Progenitor cell of endocrine pancreas (in vitro differentiated cells): ENCODE measurements at places on chromosomes 2 and 18.

- DNase-seq: no peak
Measured at GRCh38 chr2:144320491-144320890, 199.4 kb downstream of the ZEB2 start.

- DNase-seq: no peak
Measured at GRCh38 chr2:110874453-110875383, 142.3 kb downstream of the ACOXL start.

DNA sequence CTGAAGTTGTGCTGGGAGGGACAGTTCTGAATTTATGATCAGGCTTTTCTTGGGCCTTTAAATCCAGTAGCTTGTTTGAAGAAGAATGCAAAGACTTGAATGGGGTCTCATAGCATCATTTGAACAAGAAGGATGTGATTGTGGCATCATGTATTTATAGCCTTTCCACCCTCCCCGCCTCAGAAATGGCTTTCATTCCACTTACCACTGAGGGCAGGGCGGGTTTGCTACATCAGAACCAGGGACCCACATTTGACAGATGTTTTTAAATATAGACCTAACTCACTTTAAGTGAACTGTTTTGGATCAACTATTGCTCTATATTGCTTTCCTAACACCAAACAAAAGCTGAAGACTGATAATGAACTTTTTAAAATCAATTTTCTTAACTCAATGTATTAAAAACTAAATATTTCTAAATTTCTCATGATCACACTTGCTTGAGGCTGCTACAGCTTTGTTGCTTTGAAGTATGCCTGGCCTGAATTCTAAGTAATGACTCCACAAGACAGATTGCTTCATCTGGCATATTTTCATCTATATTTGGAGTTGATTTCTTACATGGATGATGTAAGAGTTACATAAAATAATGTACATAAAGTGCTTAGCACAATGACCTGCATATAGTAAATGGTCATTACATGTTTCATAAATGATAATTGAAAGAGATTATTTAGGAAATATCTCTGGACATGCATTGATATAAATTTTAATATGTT, 1552.9 kb upstream of the SLC39A10 start:
- DNase-seq: no peak

DNA sequence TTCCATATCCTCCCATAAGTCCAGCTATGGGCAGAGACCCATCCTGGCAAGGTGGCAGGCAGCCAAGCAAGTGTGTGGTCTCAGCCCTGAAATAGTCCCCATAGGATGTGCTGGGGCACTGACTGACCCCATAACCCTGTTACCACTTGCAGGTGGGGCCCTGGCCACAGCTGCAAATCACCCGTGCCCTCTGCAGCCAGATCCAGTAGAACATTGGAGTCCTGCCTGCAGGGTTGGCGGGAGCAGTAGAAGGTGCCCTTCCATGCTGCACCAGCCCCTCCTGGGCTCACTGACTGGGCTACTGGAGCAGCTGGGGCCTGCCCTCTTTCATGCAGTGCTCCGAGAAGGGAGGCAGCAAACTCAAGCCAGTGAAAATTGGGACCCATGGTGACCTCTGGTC, 112.6 kb upstream of the MCFD2 start:
- no peak for DNase-seq

DNA sequence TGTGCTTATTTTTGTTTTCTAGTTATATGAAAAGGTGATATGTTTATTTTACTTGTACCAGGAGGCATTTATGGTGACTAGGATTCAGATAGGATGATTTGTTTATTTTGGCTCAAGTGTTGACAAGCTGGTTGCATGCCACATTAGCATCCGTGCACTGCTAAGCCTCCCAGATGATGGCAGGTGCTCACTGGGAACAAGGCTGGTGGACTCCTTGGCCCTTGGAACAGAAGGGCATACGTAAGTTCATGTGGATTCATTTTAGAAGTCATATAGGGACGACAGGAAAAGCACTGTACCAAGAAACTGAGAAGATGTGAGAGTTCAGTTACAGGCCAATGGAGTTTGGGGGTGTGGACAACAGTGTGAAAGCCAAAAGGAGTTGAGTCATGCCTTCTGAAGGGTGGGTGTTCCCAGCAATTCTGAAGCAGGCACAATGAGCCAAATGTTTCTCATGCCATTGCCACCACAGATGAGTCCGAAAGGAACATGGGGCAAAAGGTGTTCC, 166.2 kb downstream of the PHLPP1 start:
- no peak for DNase-seq

DNA sequence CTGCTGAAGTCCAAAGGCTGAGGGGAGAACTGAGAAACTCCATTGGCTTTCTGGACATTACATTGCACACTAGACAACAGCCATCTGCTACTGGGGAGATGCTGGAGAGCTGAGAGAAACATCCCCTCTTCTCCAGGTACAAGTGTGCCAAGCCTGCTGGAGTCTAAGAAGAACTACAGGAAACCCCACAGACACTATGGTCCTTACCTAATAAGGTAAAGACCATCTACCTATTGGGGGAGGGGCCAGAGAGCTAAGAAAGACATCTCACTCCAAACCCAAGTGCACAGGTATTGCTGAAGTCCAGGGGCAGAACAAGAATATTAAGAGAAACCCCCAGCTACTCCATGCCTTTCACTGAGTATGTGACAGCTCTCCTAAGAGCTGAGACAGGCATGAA, 338.7 kb upstream of the NCKAP5 start:
- no peak for DNase-seq

DNA sequence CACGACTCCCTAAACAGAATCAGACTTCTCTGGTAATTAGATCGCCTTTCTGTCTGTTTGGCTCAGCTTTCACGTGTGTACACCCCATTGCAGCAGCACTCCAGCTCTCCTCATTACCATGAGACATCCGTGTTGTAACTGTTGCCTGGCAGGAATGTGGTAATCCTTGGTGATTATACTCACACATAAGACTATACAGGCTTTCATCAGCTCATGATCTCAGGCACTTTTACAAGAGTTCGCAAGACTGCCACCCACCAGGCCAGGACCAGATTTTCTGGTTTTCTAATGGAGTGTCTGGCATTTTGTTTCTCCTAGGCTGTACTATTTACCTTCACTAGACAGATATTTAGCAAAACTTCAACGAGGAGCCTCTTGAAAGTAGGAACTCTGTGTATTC, 50.2 kb downstream of the ACVR1 start:
- no peak for DNase-seq

DNA sequence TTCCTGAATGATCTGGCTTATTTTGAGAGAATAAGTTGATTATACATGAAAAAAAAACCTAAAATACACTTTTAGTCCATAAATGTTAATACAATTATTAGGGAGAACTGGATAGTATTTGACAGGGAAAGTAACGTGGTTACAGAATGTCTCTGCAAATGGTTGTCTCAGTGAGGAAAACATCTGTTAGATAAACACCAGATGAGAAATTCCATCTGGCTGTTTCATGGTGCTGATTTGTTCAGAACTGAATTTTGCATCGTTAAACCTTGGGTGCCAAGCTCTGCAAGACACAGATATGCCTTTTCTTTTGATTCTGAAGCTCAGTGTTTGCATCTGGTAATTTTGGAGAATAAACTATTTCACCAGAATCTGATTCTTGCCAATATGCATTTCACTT, 90.4 kb downstream of the SCN3A start:
- no peak for DNase-seq

- DNase-seq: no peak
Measured at GRCh38 chr2:48543895-48544294, 13.9 kb downstream of the STON1 start.

DNA sequence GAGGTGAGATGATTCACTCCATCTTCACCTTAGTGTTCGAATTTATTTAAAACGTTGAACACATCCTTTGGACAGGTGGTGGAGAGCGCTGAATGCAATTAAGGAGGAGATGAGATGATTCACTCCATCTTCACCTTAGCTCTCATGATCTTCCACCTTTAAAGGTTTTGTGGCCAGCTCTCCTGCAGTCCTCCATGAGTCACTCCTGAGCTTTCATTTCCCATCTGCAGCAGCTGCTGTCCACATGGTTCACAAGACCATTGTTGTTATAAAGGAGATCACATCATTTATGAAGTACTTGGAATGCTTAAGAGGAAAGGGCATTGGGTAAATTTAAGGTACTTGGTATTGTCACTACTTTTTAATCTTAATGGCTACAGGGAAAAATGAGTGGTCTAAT, 298.5 kb downstream of the PAX3 start:
- no peak for DNase-seq

DNA sequence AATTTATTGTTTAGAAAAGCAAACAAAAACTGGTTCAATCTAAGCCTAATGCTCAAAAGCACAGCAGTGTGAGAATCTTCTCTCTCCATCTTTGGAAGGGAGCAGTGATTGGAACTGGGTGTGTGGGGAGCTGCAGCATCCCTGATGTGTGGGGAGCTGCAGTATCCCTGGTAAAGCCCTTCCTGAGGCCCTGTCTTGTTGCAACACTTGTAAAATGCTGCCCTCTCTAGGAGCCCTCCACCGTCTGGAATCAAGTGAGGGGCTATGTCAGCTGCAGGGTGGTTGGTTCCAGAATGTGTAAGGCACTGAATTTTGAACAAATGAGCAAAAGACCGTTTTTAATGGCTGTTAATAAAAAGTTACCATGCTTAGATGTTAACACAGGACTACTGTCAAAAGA, 147.7 kb upstream of the RAB12 start:
- DNase-seq: no peak

DNA sequence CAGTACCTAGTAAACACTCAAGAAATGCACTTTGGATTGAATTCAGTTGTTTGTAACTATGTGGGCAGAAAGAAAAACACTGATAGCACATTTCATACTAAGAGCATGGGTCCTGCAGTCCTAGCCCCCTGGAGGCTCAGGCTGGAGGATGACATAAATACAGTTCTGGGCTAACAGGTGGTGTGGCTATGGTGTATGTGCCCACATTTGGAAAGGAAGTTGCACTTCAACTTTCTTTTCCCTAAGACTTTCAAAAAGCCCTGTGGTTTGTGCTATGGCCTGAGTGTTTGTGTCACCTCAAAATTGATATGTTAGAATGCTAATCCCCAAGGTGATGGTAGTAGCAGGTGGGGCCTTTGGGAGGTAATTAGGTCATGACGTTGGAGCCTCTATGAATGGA, 218.2 kb downstream of the CDCA7 start:
- no peak for DNase-seq

- no peak for DNase-seq
Measured at GRCh38 chr2:239306274-239307220, 94.3 kb downstream of the HDAC4 start.

- no peak for DNase-seq
Measured at GRCh38 chr18:13622751-13623150, 103.6 kb downstream of the FAM210A start.

DNA sequence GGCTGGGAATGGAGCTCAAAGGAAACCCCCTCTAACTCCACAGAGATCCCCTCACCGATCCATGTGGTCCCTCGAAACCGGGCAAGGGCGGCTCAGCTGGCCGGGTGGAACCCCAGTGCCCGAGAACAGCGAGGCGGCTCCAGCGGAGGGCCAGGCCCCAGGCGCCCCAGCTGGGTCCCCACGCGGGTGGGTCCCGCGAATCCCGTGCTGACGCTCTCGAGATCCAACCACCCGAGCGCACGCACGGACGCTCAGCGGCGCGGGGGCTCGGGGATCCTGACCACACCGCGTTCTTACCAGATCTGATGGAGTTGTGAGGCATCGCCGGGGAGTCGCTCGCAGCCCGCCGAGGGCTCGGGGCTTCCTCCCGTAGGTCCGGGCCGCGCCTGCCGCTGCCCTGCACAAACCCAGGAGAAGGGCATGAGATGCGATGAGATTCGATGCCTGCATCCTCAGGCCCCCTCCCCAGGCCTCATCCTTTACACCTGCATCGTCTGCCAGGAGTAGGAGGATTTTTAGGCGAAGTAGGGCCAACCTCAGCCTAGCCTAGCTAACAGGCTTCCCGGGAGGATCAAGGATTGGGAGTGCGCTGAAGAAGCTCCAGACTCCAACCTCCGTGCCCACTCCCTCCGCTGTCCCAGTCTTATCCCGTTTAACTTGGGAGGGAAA, 514 bp downstream of the PAX8 start:
- no peak for DNase-seq

- DNase-seq: no peak
Measured at GRCh38 chr2:8252997-8253694, 428.7 kb upstream of the ID2 start.

GRCh38 chr2:196131949-196132925, 39.1 kb downstream of the STK17B start:
- DNase-seq: no peak

GRCh38 chr2:206611191-206611590, 31.1 kb upstream of the FAM237A start:
- no peak for DNase-seq

DNA sequence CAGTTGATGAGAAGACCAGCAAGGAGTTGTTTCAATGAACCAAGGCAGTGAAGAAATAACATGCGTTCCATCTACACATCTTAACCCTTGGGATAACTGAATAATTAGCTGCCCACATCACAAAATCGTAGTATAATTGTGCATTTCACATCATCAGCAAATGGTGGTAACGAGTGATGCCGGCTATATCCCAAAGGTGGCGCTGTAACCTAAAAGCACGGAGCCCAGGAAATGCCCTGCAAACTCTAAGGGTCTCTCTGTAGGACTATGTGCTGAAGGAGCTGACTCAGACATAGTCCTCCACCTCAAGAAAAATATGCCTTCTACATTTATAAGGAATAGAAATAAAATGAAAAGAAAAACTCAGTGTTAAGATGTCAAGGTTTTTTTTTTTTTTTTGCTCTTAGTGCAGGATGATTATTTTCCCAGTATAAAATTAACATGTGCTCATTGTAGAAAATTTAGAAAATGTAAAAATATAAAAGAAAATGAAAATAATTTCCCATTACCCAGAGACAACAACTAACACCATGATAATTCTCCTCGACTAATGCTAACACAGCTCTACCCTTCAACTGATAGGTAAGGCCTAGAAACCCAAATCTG, 23.1 kb upstream of the DSG3 start:
- no peak for DNase-seq

DNA sequence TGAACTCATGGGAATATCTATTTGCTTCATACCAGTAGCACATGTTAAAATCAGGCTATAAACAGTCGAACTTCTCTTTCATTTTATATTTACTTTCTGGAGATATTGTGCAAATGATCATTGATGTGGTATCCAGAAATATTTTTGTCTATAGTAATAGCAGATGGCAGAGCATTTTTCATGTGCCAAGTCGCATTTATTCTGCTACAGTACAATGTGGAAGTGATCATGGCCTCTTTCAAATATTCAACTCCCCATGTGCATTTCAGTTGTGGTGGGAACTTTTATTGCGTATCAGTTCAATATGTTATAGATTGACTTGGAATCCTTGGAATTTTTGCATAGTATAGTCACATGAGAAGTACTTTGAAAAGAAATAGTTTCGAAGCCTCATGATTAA, 57.4 kb downstream of the RHBDD1 start:
- DNase-seq: no peak

- DNase-seq: no peak
Measured at GRCh38 chr2:27773959-27774358, 2.4 kb downstream of the MRPL33 start.

- DNase-seq: no peak
Measured at GRCh38 chr2:12725233-12726187, 8.8 kb downstream of the TRIB2 start.

DNA sequence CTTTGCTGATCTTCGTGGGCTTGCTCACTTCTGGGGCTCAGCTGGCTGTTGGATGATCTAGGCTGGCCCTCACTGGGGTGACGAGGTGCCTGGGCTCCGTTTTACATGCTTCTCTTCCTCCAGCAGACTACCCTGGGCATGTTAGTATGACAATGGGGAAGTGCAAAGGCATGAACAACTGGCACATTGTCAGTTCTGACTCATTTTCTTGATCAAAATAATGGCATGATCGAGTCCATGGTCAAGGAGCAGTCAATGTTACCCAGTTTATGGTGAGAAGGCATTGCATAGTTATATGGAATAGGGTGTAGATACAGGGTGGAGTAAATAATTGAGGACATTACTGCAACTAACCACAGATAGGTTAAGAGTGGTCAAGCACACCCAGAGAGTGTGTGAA, 10.0 kb upstream of the UPP2 start:
- no peak for DNase-seq
